ENCODE measurements at places on chromosomes 2 and 18.

DNA sequence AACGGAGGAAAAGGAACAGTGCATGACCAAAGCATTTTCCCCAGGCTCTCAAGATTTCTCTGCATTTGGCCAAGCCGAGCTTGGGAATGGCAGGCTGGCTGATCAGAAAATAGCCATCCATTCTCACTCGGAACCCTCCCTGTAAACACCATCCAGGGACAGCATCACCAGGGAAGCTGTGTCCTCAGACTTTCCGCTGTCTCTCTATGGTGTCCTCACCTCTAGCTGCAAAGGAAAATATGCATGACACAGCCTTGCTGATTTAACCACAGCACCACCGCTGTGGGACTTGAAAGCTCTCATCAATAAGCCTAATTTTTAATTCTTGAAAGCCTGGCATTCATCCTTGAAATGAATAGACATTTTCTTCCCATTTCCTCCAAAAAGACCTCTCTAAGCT is 311.7 kb downstream of the EIPR1 start:
- DNase-seq = no peak

- DNase-seq = no peak
Measured at GRCh38 chr18:54260396-54261072, 8.8 kb upstream of the POLI start.

- no peak for DNase-seq
Measured at GRCh38 chr2:107592280-107592624, 234.4 kb upstream of the RGPD4 start.

DNA sequence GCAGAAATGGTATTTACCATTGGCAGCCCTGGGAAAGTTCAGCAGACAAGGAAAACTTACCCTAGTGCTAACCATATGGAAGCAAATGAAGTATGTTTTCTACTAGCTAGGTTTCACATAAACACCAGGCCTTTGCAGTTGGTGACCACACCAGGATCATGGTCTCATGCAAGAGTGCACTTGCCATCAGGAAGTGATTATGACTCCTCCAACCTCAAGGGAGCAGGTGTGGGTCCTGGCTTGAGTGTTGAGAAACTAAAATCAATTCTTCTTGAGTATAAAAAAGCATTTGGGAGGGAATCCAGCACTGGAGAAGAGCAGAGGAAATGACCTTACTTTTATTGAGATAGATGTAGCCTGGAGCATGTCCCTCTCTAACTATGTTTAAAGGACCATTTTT is 56.8 kb upstream of the SPAG16 start:
- DNase-seq = no peak

Data from NCI-H82 (cell line).